ENCODE measurements at places on chromosomes 6 and 20. TPM values are rescaled to one million over a fixed set of nuclear protein-coding genes. Genes with fewer than 3 reads are reported as not detected.

DNA sequence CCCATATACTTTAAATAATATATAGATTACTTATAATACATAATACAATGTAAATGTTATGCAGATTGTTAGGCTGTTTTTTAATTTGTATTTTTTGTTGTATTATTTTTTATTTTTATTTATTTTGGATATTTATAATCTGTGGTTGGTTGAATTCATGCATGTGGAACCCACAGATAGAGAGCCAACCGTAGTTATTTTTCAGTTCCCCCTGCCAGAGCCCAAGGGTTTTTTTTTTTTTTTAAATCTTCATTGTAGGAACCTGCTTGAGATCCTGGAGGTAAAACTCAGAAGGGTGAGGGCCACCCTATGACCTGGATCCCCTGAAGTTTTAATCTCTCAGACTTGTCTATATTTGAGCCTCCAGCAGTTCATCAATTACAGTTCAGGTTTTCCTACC, 133.2 kb downstream of the B3GAT2 start:
- DNase-seq, result no peak

- DNase-seq, result no peak
These were observed 188.2 kb downstream of the LRFN2 start for GRCh38 chr6:40398810-40399477.

DNA sequence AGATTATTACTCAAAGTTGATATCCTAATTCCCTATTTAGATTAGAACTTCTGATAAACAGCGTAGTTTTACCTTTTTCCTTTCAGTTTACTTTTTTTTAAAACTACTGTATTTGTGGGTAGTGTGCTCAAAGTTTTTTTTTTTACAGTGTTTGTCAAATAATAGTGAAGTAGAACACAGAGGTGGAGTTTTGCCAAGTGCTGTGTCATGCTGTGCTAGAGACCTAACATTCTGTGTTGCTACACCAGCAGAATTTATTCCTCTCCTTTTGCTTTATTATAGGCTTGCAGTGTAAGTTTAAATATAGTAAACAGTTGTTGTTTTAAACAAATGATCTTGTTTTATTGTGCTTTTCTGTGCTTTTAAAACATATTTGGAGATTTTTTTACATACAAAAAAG, 125.4 kb downstream of the HIVEP1 start:
- DNase-seq, result peak; percentile 77

DNA sequence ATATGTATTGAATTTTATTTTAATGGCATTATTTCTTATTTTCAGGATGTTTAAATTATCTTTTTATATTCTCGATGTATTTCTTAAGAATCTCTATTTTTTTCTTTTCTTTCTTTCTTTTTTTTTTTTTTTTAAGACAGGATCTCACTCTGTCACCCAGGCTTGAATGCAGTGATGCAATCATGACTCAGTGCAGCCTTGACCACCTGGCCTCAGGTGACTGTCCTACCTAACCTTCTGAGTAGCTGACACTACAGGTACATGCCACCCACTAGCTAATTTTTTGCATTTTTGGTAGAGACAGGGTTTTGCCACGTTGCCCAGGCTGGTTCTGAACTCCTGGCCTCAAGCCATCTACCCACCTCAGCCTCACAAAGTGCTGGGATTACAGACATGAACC, 143.8 kb upstream of the LAMA2 start:
- no peak for DNase-seq

DNA sequence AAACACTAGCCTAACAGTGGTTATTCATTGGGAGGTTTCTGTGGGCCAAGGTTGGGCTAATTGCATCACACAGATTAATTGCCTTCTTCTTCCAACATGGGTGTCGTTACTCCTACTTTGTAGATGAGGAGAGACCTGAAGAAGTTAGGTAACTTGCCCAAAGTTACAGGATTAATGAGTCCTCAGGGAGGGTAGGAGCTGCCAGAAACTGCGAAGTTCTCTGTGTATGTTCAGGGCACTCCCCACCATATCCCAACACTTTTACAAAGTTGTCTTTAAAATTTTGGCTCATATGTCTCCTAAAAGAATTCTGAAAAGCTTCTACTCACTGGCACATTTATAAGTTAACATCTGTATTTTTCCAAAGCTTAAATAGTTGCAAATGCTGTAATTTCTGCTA, 323.5 kb upstream of the HSF2 start:
- no peak for DNase-seq

DNA sequence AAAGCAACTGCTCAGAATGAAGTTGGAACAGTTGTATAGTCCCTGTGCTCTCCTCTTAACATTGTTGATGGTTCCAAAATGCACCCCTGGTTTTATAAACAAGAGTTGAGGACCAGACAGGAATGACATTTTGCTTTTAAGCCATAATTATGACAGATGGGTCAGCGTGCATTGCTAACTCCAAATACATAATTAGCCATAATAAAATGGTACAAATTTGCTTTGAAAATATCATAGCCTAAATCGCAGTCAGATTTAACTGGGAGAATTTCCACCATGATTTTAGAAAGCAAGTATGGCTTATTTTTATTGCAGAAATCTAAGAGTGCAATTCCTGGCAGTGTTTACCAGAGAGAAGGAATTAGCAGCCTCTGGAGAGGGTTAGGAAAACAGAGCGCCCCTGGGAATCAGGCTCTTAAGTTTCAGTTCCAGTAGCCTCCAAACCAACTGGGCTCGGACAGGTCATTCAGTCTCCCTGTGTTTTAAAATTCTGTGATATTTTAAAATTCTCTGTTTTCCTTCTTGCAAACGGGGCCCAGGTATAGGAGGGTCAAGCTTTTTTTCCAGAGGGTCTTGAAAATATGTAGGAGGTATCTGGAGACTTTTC, 302.3 kb downstream of the TBC1D7 start:
- DNase-seq, result no peak

DNA sequence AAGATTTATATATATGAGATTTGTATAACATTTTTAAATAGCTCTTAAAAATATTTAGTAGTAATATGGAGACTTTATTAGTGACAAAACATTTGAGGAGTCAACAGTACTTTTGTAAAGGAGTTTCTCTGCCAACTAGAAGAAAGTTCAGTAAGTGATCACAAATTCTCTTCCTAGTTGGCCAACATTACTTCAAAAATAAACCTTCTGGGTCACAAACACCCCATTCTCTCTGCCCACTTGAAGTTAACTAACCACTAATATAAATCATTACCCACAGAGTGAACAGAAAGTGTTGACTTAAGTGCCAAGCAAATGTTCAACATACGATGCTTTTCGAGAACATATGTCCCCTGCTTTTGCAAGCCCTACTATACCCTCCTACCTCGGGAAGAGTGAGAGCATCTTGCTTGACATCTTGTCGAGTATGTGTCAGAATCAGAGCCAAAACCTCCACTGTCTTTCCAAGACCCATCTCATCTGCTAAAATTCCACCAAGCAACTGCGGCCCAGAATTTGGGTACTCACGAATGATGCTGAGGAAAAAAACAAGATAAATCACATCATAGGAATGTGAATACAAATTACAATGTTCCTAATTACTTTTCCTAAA, 16.9 kb downstream of the SHPRH start:
- DNase-seq, result peak; percentile 33

DNA sequence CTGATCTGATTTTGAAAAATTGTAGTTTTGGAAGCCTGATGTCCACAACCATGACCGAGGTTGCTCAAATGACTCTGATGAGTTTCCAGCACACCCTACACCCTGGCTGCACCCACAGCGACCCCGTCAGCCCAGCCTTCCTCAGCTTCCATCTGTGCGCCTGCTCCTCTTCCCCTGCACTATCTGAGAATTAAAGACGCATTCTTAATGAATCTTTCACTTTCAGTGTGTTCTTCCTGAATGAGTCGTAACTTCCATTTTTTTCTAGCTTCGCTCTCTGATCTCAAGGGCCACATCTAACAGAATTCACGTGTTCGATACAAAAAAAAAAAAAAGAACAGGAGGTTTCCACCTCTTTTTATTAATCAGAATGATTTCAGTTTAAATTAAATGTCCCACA, 21.3 kb upstream of the RREB1 start:
- DNase-seq, result peak; percentile 32

GRCh38 chr6:77482981-77483380, 19.7 kb upstream of the HTR1B start:
- no peak for DNase-seq

GRCh38 chr20:38392356-38392755, 42.8 kb downstream of the SNHG17 start:
- DNase-seq, result no peak

PTCRA gene
- total RNA-seq, result not detected

GRCh38 chr20:47118206-47118605, 223.6 kb downstream of the EYA2 start:
- DNase-seq, result peak; percentile 26

DNA sequence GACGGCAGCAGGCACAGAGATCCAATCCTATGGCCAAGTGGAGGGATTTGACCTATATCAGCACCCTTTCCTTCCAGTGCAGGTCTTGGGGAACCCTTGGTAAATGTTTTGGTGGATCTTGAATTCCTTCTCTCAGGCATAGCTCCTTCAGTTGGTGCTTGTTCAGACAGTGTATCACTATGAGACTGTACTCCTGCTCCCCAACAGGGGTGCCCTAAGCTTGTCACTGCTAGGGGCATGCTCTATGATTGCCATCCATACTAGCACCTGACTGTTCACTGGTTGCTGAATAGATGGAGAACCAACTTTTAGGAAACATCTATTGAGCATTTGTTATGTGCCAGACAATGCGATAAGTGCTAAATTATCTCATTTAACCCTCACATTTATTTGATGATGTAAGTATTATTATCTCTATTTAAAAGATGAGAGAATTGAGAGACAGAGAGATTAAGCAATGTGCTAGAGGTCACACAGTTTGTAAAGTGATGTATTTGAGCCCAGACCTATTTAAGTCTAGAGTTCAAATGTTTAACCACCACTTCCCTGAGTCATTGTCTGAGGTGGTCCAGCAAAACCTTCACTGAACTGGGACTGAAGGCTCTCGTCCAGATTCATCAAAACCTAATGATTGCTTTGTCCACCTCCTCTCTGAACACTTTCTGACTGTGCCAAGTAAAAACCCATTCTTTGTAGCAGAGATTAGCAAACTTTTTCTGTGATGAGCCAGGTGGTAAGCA, 34.3 kb downstream of the ADGRF1 start:
- no peak for DNase-seq

DNA sequence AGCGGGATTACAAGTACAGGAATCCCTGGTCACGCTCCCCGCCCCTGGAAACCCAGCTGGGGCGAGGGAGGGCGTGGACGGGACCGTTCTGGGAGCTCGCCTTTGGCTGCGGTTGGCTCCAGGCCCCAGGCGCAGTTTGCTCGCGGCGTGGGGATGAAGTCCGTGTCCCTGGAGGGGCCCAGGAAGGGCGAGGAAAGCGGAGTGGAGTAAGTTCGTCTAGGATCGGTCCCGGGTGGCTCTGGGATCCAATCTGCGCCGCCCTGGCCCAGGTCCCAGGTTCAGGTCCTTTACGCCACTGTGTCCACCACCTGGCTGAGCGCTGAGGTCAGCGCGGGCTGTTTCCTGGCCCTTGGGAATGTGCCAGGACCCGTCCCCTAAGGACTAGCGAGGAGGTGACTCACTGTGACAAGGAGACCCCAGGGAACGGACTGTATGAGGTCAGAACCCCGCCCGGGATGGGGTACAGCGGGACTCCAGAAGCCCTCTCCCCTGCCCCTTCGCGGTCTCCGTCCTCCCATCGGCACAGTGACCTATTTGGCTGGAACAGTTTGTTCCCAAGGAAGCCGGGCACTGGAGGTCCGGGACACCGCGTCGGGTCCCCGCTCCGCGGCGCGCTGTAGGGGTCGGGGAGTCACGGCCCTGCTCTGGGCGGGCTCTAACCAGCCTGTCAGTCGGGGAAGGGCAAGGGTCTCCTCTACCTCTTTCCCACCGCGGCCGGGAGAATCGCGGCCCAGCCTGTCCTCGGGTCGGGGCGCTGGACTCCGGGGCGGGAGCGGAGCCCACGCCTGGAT, 724 bp downstream of the CDKN1A start:
- peak; percentile 52 for DNase-seq

MKKS gene
- total RNA-seq, result 5.9 TPM

GRCh38 chr6:24966381-24966780, 30.6 kb upstream of the RIPOR2 start:
- no peak for DNase-seq

DNA sequence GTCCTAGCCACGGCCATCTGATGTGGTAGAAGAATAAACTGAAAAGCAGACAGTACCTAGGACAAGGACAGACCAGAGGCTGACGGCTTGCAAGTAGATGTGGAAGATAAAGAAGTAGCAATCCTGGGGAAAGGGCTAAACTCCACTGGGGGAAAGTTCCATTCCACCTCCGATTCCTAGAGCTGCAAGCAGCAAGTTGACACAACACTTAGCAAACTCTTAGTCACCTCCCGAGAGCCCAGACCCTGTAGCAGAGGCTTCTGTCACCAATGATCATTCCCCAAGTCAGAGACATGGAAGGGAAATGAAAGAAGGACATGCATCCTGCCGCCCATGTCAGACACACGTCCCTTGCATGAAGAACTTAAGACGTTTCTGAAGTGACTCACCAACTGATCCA, 99.2 kb upstream of the RPS6KA2 start:
- no peak for DNase-seq

MATN4 gene
- total RNA-seq, result under 0.01 TPM

DNA sequence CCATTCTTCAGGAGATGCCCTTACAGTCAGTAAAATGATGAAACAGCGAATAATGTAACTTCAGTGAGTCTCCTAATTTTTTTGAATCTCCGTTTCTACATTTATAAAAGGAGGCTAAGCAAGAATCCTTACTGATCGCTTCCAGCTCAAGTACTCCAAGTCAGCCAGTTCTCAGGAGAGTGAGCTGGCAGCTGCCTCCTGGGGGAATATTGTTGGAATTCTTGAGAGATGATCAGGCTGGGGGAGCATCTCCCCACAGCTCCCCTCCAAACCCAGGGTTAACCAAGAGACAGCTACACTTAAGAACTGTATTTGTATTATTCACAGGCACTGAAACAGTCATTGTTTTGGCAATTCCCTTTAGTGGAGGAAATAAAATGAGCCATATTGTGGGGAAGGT, 89.1 kb upstream of the PCSK2 start:
- DNase-seq, result no peak

DNA sequence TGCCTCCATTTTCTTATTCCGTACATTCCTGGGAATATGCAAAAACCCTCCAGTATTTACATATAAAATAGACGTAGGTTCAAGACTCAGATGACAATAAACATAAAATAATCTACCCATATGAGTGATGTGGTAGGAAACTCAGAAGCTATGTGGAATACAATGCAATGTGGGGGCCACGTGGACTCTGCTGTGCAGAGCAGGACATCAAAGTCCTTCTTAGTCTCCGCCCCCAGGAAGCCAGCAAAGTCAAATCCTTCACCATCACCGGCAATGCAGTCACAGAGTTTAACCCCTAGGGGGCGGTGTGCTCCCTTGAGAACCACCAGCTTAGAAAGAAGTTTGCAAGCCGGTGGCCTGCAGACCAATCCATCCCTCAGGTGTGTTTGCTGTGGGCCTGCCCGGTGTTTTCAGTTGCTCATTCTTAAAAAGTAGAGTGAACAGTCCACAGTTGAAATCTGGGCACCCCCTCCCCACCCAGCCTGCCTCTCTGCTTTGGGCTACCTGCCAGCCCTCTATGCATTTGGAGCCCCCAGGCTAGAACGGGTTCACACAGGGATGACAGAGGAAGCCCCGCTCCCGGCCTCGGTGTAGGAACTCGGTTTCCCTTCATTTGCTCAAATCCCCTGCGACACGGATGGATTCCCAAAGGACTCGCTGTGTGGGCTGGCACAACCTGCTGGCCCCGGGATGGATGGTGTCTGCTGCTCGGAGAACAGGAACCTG, 59.9 kb downstream of the SULF2 start:
- peak; percentile 80 for DNase-seq

Data from fibroblast of lung (primary cell).